Natural killer cell treated with Interleukin-12 subunit alpha and Interleukin-12 subunit beta and Interleukin-15 and Interleukin-18, amount 100 ng/mL, for 72 hours (primary cell): ENCODE measurements at places on chromosomes 11 and 22.

DNA sequence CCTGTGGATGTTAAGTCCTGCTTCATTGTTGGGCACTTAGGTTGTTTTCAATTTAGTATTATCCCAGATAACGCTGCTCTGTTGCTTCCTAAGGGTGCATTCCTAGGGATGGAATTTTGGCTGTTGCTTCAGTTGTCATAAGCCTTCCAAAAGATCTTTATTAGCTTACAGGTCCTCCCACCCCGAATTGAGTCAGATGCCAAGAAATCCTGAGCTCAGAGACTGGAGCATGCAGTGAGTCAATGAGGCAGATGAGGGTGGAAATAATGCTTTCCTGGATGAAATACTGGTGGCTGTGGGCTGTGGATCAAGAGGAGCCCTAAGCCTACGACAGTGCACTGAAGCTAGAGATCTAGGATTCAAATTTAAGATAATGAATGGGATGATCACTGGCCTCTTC, 10.7 kb upstream of the IL18BP start:
- no peak for DNase-seq

DNA sequence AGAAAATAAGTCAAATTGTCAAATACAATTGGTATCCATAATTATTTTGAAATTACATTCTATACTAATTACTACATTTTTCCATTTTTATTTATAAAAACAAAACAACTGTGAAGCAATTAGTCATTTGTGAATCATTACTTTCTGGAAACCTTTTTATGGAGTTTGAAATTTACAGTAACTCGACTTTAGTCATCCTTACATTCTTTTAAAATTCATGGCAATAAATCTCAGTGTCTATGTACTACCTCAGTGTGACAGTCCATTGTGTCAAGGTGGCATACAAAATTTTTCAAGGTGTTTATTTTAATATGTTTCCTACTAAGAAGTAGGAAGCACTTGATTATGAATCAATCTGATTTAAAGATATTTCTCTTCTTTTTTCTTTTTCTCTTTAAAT, 1949.4 kb upstream of the RAG2 start:
- no peak for DNase-seq

DNA sequence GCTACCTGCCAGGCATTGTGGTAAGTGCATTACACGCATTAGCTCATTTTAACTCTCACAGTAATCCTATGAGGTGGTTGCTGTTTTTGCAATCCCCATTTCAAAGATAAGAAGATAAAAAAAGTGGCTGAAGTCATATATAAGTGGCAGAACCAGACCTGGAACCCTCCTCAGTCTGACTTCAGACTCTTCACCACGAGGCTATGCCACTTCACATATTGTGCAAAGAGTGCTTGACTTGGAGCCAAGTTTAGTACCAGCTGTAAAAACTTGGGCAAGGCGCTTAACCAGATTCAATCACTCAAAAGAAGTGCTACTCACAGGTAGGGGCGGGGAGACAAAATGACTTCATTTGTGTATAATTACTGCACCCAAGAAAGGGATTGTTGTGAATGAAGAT, 15.3 kb downstream of the BPIFC start:
- DNase-seq = no peak

- DNase-seq = no peak
These were observed 73.3 kb downstream of the NFAM1 start for GRCh38 chr22:42358643-42359558.

GRCh38 chr11:66904981-66905521, 48.2 kb downstream of the LRFN4 start:
- DNase-seq = no peak

DNA sequence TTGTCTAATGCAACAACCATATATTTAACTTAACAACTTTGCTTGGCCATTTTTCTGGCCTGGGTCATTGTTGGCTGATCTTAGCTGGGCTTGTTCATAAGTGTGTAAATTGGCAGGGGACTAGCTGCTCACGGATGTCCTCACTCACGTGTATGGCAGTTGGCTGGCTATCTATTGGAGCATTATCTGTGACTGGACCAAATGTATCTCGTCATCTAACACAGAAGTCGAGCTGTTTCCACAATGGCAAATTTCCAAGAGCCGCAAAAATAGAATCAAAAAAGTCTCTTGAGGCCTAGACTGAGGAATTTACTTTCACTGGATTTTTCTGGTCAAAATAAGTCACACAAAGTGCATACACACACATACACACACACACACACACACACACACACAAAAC, 893.3 kb downstream of the FAM181B start:
- no peak for DNase-seq

DNA sequence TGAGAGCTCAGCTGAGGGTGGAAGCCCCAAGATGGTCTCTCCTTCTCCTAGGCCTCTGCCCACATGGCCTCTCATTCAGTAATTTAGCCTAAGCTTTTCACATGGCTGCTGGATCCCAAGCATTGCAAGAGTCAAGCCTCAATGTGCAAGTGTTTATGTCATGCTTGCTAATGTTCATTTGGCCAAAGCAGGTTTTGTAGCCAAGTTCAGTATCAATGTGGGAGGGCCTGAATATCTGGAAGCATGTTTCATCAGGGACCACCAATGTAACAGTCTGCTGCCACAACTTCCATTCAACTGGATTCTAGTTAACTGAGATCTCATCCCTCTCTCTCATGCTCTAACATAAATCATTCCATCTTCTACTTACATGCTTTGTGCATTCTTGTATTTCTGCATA, 8.5 kb upstream of the SYTL2 start:
- no peak for DNase-seq

DNA sequence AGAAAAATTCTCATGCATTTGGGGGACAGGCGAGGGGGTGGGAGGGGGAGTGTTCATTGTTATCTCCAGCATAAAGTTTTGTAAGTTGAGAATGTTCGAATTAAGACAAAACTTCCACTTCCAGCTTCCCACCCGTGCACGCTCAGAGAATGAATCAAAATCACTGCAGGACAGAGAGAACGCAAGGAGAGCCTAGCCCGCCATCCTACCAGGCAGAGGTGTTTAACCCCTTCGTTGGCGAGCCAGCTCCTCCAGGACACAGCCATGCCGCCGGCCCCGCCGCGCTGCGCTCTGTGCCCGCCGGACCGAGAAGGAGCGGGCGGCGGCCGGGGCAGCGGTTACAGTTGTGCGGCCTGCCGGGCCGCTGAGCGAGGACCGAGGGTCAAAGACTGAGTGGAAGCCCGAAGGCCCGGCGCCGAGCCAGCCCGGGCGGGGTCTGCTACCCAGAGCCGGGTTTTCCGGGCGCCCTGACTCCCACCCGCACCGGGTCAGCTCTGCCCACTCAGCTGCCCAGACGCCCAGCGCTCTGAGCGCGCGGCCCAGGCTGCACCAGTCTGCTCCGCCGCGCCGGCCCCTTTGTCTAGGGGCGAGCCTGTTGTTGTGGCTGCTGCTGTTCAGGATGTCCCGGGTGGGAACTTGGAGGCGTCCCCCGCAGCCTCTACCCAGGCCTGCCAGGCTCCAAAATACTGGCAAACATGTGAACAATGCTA, at the start of gene NOX4:
NOX4 (minus strand) TSS at position 395 of the 710 bp plus-strand sequence; CDS start at position 266, 129 bp downstream.
- no peak for DNase-seq

DNA sequence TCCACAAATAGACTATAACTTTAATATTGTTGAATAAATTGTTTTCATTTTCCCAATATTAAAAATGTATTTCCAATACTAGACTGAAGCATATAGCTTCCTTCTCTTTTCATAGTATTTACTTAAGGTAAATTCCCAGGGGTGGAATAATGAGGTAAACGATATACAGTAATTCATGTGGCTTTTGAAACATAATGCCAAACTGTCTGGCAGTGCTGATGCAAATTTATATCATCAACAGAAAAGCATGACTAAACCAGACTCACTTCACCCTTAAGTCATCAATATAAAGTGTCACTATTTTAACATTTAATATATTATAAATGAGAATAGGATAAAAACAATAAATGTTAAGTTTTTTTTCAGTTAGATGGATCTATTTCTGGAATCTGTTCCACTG, 13.6 kb downstream of the C2CD3 start:
- DNase-seq = no peak

DNA sequence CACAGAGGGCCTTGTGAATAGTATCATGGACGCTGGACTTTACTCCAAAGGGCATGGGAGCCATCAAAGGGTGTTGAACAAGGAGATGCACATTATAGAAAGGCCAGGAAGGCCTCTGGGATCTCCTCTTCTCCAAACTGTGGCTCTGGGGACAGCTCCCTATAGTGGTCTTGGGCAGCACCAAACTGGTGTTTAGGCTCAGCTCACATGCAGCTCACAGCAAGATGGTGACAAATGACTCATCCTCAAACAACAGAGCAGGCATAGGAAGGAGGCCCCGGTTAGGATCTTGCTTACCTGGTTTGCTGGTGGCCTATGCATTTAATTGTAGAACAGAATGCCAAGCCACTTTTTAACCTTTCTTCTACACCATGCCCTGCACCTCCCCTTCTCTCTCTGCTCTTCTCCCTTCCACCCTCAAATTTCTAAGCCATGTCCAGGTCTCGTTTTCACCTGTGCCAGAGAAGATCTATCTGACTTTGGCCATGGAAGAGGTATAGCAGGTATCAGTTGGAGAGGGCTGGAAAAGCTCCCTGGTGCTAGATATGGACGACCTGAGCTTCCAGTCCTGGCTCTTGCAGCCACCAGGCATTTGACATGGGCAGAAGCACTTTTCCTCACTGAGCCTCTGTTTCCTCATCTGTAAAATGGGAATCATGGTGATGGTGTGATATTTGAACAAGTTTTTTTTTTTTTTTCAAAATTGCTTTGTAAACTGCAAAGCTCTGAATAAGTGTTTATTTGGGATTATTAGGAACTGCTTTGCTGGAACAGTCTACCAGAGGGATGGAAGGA, 14.4 kb upstream of the EHF start:
- no peak for DNase-seq

DNA sequence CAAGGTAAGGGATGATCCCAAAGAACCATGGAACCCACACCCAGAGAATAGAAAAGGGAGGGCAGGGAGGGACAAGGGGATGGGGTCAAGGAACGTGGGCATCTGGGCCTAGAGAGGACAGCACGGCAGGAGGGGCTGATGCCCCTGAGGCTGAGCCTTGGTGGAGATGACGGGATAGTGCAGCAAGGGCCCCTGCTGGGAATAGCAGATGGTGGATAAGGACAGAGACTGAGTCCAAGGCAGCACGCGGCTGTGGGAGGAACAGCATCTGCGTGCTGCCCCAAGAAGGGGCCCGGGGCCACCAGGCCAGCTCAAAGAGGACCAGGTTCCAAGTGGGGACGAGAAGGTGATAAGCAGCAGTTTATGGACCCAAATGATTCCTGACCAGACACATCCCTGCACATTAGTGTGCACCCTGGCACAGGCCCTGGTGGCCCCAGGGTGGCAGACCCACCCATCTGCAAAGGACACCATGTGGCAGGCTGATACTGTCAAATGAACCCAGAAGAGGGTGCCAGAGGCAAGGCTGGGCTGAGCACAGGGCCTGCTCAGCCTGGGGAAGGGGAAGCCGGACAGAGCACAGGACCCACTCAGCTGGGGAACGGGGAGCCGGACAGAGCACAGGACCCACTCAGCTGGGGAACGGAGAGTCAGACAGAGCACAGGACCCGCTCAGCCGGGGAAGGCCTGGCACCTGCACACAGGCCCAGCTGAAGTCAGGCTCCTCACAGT, 12.8 kb upstream of the TESMIN start:
- DNase-seq = no peak

GRCh38 chr22:47379037-47379436, 616.6 kb downstream of the TBC1D22A start:
- no peak for DNase-seq

- no peak for DNase-seq
These were observed 1.6 kb downstream of the CRACR2B start for GRCh38 chr11:829176-829846.
